ENCODE measurements at places on chromosomes 12 and 14.

- no peak for DNase-seq
Measured at GRCh38 chr12:91074154-91074709, 16.4 kb upstream of the KERA start.

GRCh38 chr14:33617154-33617553 is 333.7 kb downstream of the EGLN3 start:
- no peak for DNase-seq

GRCh38 chr12:49109641-49110463 is 795 bp downstream of the LMBR1L start:
- DNase-seq: no peak

GRCh38 chr14:75109877-75110276 is 17.0 kb downstream of the NEK9 start:
- DNase-seq: no peak

- no peak for DNase-seq
Measured at GRCh38 chr14:61768240-61768639, 6.0 kb downstream of the SNAPC1 start.

- no peak for DNase-seq
Measured at GRCh38 chr12:96258104-96258961, 64.2 kb downstream of the ELK3 start.

DNA sequence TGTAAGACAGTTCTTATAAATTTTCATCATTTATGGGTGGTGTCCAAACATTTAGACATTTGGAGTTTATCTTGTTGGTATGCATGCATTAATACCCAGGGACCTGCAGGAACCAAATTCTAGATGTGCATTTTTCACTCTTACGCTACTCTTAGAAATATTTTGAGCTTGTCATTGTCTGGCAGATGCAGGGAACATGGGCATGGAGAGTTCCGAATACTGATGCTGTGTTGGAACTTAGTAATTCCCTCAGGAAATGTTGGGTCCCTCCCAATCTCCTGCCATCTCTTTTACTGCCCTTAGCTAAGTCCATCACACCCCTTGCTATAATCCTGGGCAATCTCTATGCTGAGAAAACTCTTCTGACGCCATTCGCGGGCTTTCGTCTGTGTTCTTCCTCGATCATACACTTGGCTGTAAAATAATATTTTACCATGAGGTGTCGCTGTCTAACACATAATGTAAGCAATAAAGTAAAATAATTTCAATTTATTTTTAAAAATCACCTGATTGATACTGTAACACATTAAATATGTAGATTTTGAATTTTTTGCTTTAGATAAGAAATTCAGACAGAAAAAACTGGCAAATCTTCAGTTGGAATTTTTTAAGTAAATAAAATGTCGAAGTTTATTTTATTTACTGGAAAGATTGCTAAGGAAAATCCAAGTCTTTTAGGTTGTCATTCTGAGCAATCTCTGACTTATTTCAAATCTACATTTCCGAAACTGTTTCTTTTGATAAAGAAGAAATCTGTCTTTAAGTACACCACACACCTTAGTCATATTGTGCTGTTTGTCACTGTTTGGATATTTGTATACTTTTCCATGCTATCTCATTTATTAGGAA is 304.1 kb upstream of the SSTR1 start:
- DNase-seq: peak; percentile 19

DNA sequence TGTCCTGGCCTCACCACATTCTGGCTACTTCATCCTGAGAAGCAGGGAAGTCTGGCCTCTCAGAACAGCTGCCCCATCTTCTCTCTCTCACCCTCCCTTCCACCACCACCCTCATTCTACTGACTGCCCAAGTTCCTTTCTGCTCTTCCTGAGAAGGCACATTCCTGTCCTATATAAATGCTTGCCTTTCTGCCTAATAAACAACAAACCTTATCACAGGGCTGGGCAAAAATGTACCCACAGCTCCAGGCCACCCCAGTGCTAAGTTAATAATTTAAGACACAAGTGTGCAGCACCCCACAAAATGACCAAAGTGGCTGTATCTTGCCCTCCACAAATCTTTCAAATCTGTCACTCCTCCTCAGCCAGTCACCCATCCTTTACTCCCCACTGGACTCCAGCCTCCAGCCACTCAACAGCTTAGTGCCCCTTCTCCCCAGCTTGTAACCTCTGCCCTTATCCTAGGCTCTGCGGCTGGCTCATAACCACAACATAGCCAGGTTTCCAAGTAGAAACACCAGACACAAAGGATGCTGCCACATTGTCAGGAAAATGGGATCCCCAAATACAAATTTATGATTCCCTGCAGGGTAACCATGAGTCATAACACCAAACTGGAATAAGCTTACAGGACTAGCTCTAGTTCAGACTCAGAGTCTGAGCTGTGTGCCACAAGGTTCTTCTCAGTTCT is 15.0 kb downstream of the OXA1L start:
- DNase-seq: no peak

DNA sequence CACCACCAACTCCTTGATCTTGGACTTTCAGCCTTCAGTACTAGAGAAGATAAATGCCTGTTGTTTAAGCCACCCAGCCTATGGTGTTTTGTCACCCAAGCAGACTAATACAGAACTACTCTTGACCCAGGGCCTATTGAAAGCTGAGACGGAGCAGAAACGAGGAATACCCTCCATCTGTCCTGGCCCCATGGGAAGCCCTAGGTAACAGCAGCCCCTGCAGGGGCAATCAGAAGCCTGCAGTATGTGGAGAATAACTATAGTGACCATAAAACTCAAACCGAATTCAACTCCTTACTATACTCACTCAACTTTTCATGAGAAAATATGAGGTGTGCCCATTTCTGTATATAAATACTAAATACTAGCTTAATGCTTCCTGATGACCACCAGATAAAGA is 307.4 kb downstream of the NUAK1 start:
- no peak for DNase-seq

DNA sequence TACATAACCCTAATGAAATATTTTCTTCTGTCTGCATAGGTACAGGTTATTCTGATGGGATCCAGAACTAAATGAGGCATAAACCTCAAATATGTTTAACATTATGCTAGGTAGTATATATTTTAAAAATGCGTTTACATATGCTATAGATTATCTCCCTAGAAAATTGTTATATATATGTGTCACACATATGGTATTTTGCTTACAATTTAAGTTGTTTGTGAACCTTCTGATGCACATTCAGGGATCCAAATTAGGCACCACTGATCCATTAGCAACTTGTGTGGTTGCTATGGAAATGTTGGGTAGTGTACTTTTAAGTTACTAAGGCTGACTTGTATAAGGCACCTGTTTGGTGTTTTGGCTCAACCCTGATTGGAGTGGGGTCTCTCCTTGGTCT is 456.7 kb downstream of the AEBP2 start:
- DNase-seq: no peak

- DNase-seq: no peak
Measured at GRCh38 chr12:55833056-55833455, 3.7 kb upstream of the DNAJC14 start.

DNA sequence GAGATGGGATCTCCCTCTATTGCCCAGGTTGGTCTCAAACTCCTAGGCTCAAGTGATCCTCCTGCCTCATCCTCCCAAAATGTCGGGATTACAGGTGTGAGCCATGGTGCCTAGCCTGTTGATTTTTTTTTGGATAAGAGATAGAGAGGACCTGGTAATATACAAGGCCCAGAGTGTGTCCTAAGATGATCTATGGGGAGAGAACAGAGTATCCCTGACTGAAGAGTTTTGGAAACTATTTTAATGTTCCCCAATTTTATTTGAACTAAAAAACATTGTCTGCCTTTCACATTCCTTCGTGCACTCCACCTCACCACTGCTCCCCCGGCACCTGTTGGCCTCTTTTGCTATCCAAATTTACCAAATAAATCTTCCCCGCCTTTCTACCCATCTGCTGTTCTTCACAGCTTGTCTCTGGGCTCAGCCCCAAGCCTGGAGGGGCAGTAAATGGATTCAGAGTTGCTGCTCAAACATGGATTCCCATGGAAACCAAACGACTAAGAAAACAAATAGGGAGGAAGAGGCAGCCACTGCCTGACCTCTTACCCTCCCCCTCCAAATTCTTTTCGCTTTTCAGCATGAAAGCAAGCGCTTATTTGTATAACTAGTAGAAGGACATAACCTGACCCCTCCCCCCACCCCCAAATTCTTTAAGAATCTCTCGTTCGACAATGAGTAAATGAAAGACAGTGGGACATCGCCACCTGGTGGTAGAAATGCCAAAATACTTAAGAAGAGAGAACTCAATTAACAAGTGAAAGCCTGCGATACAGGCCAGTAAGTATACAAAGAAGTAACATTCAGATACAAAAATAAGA is 22.6 kb downstream of the OR10G3 start:
- peak; percentile 49 for DNase-seq

DNA sequence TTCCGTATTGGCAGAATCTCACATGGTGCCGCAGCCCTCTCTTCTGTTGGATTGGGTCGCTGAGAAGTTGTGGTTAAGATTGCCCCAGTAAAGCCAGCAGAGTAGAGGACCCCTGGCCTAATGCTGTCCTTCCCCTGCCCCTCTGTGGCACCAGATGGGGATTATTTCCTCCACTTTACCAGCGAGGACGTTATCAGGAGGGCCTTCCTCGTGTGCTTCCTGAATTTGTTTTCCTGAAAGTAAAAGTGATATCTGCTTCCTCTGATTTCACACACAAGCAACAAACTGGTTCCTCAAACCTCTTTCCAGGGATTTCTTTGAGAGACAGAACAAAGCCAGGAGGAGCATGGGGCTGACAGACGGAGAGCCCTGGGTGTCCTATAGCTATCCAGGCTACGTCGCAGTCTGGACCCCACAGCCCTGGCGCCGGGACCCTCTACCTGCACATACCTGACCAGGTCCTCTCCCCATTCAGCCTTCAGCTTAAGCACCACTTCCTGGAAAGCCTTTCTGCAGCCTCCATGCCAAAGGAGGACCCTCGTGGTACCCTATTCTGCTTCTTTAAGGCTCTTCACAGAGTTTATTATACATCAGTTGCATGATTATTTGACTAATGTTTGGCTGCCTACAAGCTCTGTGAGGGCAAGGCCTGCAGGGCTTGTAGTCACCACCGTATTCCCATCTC is 314.8 kb upstream of the FKBP4 start:
- no peak for DNase-seq

GRCh38 chr12:130592641-130593040 is 123.5 kb downstream of the RIMBP2 start:
- no peak for DNase-seq

GRCh38 chr12:52522346-52523011 is 2.3 kb upstream of the KRT5 start:
- DNase-seq: no peak
